ENCODE measurements at places on chromosomes 2 and 18.

DNA sequence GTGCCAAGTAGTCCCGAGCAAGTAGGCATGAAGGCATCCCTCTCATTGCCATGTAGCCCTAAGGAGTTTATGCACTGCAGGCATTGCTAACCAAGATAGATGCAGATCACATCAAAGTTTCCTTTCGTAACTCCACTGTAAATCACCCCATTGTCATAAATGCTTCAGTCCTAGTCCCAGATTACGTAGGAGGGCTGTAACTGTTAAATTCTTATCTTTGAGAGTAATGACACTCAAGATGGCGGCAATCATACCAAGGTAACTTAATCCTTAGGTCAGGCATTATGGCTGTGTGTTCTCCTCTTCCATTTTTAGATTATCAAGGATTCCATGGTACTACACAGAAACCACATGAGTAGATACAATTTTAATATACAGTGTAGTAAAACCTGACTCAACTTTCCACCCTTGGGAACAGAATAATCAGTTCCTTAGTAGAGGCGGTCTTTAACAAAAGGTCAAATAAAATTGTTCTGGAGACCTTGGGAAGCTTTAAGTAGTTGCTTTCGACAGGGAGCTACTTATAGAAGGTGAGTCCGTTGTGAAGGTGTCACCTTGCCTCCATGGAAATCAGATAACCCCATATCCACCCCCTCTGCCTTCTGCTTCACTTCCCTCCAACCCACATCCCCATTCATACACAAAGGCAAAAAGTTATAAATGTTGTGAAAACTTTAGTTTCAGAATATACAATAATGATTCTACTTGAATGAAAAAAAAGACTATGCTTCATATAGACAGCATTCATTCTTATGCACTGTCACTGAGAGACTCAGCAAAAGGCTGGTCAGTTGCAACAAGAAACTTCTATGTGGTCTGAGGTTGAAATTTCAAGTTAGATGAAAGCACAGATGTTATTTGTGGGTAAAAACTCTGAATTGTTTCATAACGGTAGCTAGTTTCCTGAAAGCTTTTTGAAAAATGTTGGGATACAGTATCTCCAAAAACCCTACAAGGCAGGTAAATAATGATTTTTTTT lies 64.8 kb upstream of the GALNT5 start:
- DNase-seq = no peak

- DNase-seq = no peak
Measured at GRCh38 chr18:70121842-70122241, 83.6 kb downstream of the RTTN start.

- no peak for DNase-seq
Measured at GRCh38 chr2:190837420-190837819, 43.2 kb upstream of the GLS start.

GRCh38 chr2:241620419-241620769 lies 16.6 kb downstream of the THAP4 start:
- no peak for DNase-seq

GRCh38 chr2:55099878-55100820 lies 49.9 kb upstream of the RTN4 start:
- no peak for DNase-seq

DNA sequence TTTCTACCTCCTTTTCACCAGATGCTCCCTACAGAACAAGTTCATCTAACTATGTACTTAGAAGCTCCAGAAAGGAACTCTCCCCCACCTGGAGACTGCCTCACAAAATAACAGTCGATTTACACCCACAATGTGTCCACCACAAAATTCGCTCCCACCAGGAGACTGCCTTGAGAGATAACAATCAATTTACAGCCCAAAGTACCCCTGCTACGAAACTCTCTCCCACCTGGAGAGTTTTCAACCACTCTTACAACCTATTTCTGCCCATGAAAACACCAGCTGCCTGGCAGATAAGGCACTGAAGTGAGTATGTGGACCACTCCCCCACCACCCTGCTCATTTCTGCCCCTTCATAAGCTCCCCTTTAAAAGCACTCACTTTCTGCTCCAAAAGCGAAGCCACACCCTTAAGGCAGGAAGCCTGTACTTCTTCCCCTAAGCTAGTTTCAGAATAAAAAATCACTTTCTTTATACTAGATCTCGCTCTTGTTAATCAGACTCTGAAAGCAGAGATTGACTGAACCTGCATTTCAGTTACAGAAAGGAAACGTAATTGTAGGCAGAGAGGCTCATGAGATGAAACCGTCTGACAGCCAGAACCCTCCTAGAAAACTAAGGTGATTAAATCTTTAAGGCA lies 94.4 kb upstream of the RBBP8 start:
- no peak for DNase-seq
